Astrocyte of the spinal cord (primary cell): ENCODE measurements at places on chromosomes 7 and 10.

GRCh38 chr10:92122941-92123450 is 167.9 kb downstream of the CPEB3 start:
- DNase-seq: no peak

- DNase-seq: no peak
Measured at GRCh38 chr10:60868946-60869345, 75.0 kb downstream of the RHOBTB1 start.

DNA sequence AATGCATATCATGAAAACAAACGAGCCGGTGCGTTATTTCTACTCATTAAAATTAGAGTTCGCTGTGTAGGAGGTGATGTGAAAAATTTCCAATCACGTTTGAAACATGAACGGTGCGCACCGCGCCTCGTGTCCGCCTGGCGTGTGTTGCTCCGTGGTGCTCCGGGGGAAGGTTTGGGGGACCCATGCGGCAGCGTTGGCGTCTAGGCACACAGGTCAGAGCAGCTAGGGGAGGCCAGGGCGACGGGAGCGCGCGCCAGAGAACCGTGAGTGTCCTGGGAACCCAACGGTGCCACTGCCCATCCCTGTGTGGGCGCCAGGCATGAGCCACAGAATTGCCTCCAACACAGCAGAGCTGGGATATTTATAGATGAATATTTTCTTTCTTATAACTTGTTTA is 70.6 kb upstream of the ADARB2 start:
- no peak for DNase-seq

GRCh38 chr7:50598460-50599343 is 33.5 kb upstream of the DDC start:
- DNase-seq: no peak

DNA sequence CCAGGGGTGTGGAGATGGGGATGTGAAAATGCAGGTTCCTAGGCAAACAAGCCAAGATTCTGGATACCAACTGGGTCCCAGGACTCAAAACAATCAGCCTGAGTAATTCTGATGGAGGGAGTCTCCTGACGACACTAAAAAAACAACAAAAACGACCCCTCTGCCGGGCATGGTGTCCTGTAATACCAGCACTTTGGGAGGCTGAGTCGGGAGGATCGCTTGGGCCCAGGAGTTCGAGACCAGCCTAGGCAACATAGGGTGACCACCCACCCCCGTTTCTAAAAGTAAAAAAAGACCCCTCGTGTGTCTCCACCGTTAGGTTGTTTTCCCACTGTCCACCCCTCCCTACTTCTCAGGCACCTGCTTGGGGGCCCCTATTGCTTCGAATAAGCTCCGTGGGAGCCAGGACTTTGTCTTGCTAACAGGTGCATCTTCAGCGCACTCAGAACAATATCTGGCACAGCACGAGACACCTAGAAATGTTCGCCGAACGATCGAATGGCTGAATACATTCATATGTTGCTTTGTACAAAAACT is 743 bp upstream of the NRF1 start:
- no peak for DNase-seq

- no peak for DNase-seq
Measured at GRCh38 chr10:71761105-71761511, 12.2 kb downstream of the VSIR start.

GRCh38 chr7:125636320-125636962 is 706.8 kb upstream of the POT1 start:
- DNase-seq: no peak

- peak; percentile 25 for DNase-seq
Measured at GRCh38 chr7:33904681-33905388, 504 bp upstream of the BMPER start.
